ENCODE measurements at places on chromosomes 13 and 19.

- DNase-seq = no peak
These were observed 55.4 kb downstream of the MICU2 start for GRCh38 chr13:21548577-21548976.

GRCh38 chr19:17775245-17775927, 19.6 kb upstream of the B3GNT3 start:
- peak; percentile 79 for DNase-seq

DNA sequence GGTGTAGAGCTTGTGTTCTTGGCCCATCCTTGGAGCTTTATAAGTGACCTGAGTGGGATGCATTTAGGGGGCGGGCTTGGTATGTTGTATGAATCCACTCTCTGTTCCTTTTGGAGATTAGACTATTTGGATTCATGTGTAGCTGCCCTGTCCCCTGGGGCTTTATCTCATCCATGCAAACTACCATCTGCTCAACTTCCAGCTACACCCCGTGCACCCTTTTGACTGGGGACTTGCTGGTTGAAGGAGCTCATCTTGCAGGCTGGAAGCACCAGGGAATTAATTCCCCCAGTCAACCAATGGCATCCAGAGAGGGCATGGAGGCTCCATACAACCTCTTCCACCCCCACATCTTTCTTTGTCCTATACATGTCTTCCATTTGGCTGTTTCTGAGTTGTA, 6.1 kb downstream of the CLEC4M start:
- no peak for DNase-seq

DNA sequence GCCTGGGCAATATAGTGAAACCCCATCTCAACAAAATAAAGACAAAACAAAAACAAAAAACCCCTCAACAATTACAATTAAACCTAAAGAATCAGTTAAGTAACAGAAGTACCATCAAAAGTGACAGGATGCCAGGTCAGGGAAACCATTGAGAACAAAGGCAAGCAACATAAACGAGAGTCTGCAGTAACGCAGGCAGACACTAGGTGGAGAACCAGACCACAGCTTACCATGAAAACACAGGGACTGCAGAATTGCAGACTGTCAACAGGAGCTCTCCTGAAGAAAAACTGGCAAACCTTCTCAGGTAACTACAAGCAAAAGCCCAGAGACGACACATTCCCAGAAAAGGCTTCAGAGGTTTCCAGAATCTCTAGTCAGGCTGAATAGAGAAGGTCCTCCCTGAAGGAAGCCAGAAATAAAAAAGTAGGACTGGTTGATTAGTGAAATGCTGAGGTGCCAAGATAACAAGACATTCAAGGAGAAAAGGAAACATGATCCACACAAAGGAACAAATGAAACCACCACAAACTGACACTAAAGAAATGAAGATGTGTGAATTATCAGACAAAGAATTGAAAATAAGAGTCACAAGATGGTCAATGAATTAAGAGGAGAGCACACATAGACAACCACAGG, 2.2 kb upstream of the ZNF665 start:
- peak; percentile 79 for DNase-seq
